Brain (organoid and tissue), 16 donors: ENCODE measurements at places on chromosomes 3 and 15. TPM values are rescaled to one million over a fixed set of nuclear protein-coding genes. Genes with fewer than 3 reads are reported as not detected.

Gene BTD
- polyA plus RNA-seq, result 16.5 TPM

Gene KLF15
- polyA plus RNA-seq, result 11.0 TPM

Gene CFAP20DC
- polyA plus RNA-seq, result 3.1 TPM

Gene EAF2
- polyA plus RNA-seq, result 2.7 TPM

Gene SCN5A
- 1.4 TPM for polyA plus RNA-seq

Gene FNDC3B
- polyA plus RNA-seq, result 2.7 TPM

Gene SPINK8
- polyA plus RNA-seq, result 1.4 TPM

Gene SLC24A5
- not detected for polyA plus RNA-seq

Gene CCR9
- 0.25 TPM for polyA plus RNA-seq

Gene GOLGA6A
- not detected for polyA plus RNA-seq

Gene LRRN1
- polyA plus RNA-seq, result 13.6 TPM

Gene ECE2
- polyA plus RNA-seq, result 9.5 TPM

Gene SKOR1
- polyA plus RNA-seq, result 0.49 TPM

Gene CLDN18
- not detected for polyA plus RNA-seq

Gene CPEB1
- polyA plus RNA-seq, result 13.5 TPM

Gene AADACL2
- polyA plus RNA-seq, result not detected

Gene SH2D7
- polyA plus RNA-seq, result not detected

Gene KY
- 0.44 TPM for polyA plus RNA-seq

Gene MNS1
- polyA plus RNA-seq, result 2.3 TPM

Gene DNASE1L3
- polyA plus RNA-seq, result 0.80 TPM

Gene ITGA11
- 1.2 TPM for polyA plus RNA-seq

Gene GOLGA8J
- not detected for polyA plus RNA-seq

Gene WDR93
- 0.32 TPM for polyA plus RNA-seq

Gene ANKRD63
- not detected for polyA plus RNA-seq

Gene A4GNT
- polyA plus RNA-seq, result not detected

Gene TBC1D21
- not detected for polyA plus RNA-seq

Gene CCR3
- not detected for polyA plus RNA-seq

Gene CISH
- polyA plus RNA-seq, result 2.2 TPM

Gene PLA1A
- polyA plus RNA-seq, result 2.4 TPM

Gene CKMT1A
- 40.5 TPM for polyA plus RNA-seq

Gene KPNA4
- 14.7 TPM for polyA plus RNA-seq

Gene LAMB2
- polyA plus RNA-seq, result 84.1 TPM

Gene ATP8B4
- 0.88 TPM for polyA plus RNA-seq

Gene RAD51
- 24.7 TPM for polyA plus RNA-seq

Gene C3orf20
- polyA plus RNA-seq, result not detected

Gene PLA2G4E
- polyA plus RNA-seq, result not detected

Gene TM4SF1
- 41.2 TPM for polyA plus RNA-seq

Gene LXN
- polyA plus RNA-seq, result 2.1 TPM

Gene RRP9
- 24.3 TPM for polyA plus RNA-seq

Gene MEGF11
- 10.1 TPM for polyA plus RNA-seq

Gene LDHAL6B
- polyA plus RNA-seq, result not detected

Gene TRPM1
- not detected for polyA plus RNA-seq

Gene IRAK2
- polyA plus RNA-seq, result 1.4 TPM

Gene IL5RA
- 8.1 TPM for polyA plus RNA-seq

Gene NDN
- 64.0 TPM for polyA plus RNA-seq

Gene TAGLN3
- 1,344 TPM for polyA plus RNA-seq

Gene ARHGEF3
- 7.3 TPM for polyA plus RNA-seq

Gene MCCC1
- polyA plus RNA-seq, result 23.0 TPM

Gene XIRP1
- polyA plus RNA-seq, result not detected

Gene SLC15A2
- 2.9 TPM for polyA plus RNA-seq

Gene VPS39
- polyA plus RNA-seq, result 45.8 TPM
